ENCODE measurements at places on chromosomes 6 and 20.

DNA sequence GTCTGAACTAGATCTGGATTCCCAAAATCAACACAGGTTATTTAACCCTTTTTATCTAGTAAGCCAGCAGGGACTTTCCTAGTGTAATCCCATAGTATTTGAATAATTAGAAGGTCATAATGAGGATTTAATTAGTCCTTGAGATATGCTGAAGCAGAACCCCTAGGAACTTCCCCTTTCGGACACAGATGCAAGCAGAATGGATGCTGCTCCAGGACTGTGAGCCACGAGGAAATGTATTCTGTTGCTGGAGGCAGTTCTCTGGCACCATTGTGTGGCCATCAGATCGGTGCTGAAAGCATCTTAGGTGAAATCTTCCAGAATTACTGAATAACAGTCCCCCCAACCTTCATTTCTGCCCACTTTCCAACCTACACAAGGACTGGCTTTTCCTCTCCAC lies 206.9 kb downstream of the TMEM242 start:
- DNase-seq: no peak

DNA sequence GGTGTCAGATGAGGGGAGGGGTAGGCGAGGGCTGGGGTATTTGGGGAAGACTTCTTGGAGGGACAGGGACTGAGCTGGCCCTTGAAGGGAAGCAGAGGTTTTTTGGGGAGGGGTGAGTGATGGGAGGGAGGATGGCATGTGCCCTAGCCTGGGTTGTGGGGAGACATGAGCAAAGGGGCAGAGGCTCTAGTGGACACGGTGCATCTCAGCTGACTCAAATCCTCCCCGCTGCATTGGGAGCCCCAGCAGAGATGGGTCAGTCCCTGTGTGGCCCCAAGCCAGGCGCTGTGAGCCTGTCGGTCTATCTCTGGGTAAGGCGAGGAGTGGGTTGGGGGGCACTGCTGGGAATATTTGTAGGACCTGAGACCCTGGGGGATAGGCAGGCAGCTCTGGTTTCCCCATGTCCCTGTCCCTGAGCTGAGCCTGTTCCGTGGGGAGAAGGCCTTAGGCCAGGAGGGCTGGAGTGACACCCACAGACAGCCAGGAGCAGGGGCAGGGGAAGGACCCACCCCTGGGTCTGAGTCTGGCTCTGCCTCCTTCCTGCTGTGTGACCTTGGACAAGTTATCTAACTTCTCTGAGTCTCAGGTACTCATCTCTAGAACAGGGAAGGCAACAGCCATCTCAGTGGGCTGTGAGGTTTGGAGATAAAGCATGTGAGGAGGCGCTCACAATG lies 36.0 kb downstream of the SPDEF start:
- no peak for DNase-seq

GRCh38 chr6:105880030-105880492 lies 206.1 kb upstream of the PRDM1 start:
- DNase-seq: no peak

DNA sequence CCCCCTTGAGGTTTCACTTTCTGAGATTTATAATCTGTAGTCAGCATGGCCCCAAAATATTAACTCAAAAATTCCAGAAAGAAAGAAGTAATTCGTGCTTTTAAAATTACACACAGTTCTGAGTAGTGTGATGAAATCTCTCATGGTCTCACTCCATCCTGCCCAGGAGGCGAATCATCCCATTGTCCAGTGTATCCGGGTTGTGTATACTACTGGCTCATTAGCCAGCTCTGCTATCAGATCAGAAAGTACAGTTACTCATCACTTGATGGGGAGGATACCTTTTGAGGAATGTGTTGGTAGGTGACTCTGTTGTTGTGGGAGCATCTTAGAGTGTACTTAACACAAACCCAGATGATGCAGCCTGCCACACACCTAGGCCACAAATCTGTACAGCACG lies 65.2 kb downstream of the CDC5L start:
- DNase-seq: no peak

DNA sequence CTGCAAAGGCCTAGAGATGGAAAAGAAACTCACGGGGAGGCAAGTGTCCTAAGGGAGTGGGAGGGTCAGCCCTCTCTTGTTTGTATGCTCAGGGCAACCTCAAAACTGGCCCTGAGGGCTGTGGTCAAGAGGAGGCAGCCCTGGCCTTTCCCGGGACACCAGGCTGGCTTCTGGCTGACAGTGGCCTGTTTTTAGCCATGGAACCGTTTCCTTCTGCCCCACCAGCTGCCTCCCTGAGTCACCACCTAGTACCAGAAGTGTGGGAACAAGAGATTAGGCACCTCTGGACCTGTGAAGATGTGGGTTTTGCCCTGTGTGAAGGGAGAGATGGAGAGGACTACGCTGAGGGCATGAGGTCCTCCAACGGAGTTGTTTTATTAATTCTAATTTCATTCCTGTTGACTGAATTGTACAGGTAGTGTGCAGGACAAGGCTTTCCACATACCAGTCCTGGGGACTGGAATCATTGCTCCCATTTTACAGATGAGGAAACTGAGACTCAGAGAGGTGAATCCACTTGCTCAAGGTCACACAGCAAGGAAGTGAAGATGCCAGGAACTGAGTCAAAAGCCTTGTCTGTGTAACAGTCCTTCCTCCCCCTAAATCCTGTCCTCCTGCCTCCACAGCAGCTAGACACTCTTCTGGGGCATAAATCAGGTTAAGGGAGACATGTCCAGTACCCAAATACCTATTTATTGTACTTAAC lies 5.5 kb downstream of the FOXS1 start:
- no peak for DNase-seq

GRCh38 chr6:81228912-81229555 lies 523.4 kb downstream of the TENT5A start:
- no peak for DNase-seq

DNA sequence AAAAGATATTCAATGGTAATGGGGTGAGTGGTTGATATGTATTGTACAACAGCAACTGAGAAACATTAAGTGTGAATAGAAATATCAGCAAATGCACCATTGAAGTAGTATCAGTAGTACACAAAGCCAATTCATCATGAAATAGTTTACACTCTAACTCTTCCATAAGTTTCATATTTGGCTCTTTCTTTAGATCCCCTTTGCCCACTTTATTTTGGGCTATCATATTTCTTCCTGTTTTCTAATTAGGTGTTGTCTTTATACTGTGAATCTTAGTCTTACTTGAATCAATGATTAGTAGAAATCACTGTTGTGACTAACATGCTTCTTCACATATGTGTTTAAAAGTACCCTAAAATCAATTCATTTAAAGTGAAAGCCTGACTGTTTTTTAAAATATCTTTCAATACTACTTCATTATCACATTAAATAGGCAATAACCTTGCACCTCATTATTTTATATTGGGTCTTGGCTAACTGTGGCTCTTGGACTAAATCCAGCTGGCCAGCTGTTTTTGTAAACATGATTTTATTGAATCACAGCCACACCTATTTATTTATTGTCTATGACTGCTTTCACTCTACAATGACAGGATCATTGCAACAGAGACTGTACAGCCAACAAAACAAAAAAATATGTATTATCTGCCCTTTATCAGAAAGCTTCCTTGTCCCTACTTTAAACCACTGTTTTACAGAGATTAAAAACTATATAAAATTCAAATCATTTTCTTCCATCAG lies 38.9 kb downstream of the EYS start:
- DNase-seq: no peak

GRCh38 chr6:45732731-45733130 lies 282.9 kb downstream of the CLIC5 start:
- no peak for DNase-seq

- DNase-seq: no peak
Measured at GRCh38 chr6:85192186-85192585, 257.7 kb upstream of the NT5E start.

DNA sequence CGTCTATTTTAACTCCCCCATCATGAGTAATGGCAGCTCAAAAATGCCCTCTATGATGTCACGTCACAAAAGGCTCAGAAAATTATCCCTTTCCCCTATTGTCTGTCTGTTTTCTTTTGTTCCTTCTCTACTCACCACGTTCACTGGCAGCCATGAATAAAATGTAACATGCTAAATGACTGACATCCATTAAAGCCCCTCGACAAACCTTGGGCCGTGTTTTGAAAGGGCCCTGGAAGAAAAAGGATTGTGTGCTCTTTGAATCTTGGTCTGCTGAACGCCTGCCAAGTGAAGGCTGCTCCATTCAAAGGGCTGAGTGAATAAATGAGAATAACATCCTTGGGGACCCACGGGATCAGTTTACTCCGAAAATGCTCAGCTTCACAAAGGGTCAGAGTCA lies 118.7 kb downstream of the RPS12 start:
- DNase-seq: no peak

DNA sequence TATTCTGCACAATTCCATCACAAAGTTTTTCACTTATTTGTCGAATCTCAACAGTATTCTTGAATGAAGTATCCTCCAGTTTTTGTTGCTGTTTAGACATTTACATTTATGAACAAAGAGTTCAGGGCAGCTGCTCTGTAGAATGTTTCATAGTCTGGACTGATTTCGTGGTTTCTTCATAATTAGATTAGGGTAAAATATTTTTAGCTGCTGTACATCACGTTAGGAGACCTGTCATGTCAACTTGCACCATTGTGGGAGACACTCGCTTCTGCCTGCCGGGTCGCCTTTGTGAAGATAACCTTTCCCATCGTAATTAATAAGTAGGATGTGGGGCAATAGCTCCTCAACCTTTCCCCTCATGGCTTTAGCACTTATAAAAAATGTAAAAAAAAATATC lies 27.5 kb upstream of the RPS6KA2 start:
- no peak for DNase-seq

DNA sequence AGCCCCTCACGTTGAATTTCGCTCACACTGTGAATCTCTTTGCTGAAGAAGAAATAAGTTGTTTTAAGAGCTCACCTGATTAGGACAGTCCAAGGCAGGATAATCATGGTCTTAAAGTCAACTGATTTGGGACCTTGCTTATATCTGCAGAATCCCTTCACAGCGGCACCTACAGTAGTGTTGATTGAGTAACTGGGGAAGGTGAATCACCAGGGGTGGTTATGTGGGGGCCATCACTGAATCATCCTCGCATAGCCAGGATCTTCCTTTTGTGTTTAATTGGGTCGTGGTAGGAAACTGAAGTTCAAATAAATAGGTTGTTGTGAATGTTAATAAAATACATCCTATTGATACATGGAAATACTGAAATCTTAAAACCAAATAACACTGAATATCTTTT lies 20.2 kb upstream of the MICA start:
- DNase-seq: no peak

- DNase-seq: no peak
Measured at GRCh38 chr6:42690151-42690702, 32.2 kb downstream of the PRPH2 start.

- no peak for DNase-seq
Measured at GRCh38 chr6:147217840-147218404, 13.7 kb downstream of the STXBP5 start.

GRCh38 chr6:120816794-120817193 lies 517.5 kb downstream of the TBC1D32 start:
- no peak for DNase-seq

- no peak for DNase-seq
Measured at GRCh38 chr6:13380761-13381160, 52.4 kb upstream of the TBC1D7 start.

DNA sequence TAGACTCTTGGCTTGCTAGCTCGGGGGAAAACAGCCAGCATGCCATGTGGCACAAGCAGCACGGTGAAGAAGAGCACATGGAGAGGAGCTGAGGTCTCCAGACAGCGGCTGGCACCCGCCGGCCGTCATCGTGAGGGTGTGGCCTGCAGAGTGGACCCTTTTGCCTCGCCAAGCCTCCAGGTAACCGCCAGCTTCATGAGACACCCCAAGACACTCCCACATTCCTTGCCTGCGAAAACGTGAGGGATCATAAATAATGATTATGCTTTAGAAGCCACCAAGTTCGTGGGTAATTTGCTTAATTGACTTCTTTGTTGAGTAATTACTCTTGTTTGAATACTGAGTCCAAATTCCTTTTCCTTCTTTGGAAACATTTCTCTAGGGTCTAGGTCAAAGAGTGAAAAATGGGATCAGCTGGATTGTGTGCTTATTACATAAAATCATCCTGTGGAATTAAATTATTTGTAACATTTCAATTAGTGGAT lies 23.2 kb downstream of the FAM50B start:
- DNase-seq: no peak

DNA sequence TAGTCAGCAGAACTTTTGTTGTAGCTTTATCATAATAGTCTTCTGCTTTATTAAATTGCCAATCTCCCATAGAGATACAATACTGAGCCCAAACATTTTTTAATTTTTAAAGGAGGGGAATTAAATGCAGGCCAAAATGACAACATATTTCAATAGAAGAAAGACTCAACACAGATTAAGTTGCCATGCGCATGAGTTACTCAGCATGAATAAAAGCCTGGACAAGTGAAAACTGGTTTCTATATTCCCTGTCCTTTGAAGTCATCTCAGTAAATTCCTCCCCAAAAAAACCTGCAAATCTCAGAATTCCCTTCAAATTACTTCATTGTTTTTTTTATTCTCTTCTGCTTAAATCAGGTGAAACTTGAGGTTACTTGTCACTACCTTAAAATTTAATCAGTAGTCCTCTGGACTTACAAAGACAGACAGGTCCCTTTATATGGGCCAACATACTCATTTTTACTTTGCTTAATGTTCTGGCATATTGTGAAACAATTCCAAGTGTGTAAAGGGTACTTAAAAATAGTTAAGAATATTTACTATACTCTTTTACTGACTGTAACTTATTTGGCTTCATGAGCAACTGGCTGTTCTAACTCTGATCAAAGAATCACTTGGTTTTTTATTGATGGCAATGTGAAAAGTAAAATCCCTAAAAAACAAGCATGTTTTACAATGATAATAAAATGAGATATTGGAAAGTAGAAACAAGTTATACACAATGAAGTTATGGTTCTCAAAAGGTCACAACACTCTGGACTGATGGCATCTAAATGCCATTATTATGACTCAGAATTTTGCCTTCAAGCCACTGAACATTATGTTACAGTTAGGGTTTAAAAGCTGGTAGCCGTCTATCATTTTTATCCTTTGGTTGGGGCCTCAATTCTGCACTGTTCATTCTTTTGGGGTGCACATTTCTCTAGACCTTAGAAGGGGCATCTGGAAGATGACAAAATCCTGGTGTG lies 49.9 kb upstream of the COL21A1 start:
- DNase-seq: no peak

- DNase-seq: no peak
Measured at GRCh38 chr6:69768664-69769063, 28.1 kb downstream of the LMBRD1 start.

DNA sequence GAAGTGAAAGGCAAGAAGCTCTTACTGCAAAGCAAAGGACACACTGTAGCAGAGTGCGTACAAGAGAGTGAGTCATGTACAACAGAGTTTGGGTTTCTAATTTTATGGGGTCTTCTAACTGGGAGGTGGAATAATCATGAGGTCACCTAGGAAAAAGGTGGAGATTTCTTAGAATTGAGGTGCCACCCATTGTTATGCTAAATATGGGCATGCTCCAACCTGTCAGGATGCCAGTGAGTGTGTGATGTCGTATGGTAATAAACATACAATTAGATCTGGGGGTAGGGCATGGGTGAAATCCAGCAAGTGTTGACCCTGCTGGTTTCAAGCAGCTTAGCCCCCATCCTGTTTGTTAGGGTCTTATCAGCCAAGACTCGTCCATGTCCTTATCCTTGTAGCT lies 46.6 kb downstream of the OR2B6 start:
- DNase-seq: no peak

Measured in left renal pelvis (tissue), 4 donors.